ENCODE measurements at places on chromosomes 4 and X.

- peak; percentile 28 for DNase-seq
Measured at GRCh38 chrX:14039344-14039743, 9.7 kb upstream of the GEMIN8 start.

DNA sequence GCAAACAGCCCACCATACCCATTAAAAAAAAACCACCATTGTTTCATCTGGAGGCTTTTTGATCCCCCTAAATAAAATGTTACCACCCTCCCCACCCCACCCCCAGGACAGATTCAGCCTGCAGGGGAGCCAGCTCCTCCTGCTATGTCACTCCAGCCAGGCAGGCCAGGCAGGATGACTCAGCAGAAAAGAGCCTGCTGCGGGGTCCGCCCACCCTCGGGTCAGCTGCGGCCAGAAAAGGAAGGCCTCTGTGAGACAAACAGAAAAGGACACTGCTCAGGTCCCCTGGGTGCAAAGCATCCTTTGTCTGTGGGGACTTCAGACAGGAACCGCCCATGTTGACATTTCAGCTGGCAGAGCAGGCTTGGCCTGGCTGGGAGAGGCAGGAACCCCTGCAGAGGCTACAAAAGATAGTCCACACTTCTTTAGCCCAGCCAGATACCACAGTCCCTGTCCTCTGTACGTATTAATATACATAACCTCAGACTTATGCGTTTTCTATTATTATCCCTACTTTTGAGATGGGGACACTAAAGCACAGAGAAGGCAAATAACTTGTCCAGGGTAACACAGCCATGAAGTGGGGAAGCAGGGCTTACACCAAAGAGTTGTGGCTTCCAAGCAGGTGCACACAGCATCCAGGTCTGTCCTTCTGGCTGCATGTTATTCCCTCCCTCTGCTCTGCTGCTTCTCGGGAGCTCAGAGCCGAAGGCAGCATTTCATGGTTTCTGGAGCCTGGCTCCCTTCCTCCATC, 147.7 kb downstream of the CPEB2 start:
- DNase-seq, result peak; percentile 75

DNA sequence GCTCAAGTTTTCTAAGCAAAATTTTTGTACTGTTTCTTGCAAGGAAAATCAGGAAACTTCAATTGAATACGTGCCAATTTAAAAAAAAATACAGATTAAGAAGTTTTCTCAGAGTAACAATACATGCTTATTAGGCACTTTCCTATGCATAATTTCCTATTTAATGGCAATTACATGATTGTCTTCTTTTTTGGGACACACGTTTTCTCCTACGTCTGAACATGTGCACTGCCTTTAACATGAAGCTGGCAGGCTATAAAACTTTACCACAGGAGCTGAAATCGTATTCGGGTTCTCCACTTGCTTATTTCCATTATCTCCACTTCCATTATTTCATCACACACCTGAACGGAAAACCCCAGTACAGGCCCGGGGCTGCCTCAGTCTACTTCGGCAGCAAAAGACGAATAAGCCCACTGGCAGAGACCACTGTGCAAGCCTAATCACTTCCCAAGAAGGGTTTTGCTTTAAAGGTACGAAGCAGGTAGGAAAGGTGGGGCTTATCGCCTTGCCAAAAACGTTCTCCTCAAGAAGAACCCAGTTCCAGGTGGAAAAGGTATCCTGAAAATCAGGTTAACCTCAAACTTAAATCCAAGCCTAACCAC, 575 bp downstream of the RCHY1 start:
- no peak for DNase-seq

DNA sequence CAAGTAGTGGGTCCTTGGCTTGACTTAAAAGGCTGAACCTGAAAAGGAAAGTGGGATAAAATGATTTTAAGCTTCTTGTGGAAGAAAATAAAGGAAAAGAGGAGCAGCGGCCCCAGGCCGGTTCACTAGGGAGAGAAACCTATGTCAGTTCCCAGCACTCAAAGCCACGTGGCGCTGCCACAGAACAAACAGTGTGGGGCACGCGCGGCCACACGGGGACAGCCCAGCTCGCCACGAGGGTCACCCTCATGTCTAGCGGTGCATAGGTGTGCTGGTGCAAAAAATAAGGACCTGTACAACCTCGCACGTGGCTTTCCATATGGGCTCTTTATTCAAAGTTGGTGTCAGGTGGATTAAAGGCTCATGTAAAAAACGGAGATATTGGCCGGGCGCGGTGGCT, 17.1 kb downstream of the MSANTD1 start:
- DNase-seq, result no peak

DNA sequence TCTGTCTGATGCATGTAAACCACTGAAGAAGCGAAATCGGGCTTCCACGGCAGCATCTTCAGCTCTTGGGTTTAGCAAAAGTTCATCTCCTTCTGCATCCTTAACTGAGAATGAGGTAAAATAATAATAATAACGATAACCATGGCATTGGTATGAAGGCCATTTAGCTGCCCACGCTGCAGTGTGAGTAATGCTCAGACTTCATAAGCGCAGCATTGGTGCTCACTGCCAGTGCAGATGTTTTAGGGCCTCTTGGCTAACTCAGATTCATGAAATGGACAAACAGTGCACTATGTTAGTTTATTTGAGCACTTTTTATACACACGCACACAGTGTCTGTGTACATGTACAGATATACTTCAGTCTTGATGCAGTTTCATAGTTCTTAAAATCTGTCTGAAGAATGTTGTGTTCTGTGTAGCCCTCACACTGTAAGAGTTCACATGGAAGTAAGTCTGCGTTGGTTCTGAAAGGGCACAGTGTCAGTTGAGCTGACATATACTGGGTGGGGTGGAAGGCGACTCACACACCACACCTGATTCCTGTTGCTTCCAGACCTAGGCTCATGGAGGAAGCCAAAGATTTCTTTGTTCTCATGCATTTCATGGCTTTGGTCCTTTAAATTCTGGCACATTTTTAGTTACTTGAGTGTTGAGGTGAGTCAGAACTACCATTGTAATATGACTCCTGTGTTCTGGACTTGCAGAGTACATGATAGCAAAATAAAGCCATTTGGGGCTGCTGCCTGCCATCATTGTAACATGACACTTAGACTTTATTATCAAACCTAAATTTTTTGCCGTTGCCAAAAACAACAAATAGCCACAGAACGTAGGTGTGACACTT, 68.7 kb downstream of the NSD2 start:
- DNase-seq, result no peak

DNA sequence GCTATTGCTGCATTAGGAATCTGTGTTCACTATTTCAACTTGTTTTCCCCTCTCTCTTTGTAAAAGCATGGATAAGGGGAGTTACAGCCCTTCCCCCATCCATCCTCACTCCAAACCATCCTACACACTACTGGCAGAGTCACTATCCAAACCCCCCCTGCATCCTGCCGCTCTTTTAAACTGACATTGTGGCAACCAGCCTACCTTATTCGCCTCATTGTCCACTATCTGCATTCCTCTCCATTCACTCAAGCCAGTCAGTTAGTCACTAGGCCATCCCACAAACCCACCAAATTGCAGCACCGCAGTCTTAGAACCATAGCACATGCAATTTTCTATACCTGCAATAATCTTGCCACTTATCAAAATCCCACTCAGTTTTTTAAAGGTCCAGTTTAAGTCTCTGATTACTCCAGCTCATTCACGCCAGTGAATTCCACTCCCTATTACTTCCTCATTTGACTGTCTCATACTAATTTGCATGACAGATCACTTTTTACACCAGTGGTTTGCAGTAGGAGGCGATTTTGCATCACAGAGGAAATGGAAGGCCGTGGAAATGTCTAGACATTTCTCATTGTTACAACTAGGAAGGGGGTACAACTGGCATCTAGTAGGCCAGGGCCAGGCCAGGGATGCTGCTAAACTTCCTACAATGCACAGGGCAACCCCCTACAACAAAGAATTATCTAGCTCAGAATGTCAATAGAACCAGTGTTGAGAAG, 181.8 kb downstream of the HS6ST2 start:
- DNase-seq, result no peak

DNA sequence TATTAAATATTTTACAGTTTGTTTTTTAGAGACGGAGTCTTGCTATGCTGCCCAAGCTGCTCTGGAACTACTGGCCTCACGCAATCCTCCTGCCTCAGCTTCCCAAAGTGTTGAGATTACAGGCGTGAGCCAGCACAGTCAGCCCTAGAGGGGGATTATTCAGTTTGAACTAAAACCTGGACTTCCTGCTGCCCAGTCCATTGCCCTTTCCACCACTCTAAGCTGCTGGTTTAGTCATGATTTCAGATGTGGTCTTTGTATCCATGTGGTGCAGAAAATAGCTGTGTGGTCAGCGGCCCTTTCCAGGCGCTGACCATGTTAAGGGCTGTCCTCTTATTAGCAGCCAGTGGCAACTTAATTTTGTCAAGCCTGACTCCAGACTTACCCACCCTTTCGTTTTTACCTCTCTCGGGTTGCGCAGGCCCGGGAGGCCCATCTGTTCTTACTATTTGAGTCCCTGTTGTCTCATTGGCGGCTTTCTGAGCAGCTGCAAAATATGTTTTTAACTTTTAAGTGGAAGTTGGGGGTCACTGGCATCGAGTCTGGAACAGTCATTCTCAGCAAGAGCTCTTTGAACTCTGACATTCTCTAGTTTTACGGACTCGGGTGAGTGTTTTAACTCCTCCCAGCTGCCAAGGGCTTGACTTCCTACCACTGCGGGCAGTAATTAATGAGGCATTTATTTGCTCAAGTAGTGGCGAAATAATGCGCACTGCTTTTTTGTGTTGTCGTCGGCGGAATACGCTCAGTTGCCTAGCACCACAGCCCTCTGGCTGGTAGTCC, 773 bp upstream of the VMA21 start:
- DNase-seq, result peak; percentile 76

GRCh38 chr4:147594107-147594506, 23.1 kb upstream of the TMEM184C start:
- DNase-seq, result no peak

DNA sequence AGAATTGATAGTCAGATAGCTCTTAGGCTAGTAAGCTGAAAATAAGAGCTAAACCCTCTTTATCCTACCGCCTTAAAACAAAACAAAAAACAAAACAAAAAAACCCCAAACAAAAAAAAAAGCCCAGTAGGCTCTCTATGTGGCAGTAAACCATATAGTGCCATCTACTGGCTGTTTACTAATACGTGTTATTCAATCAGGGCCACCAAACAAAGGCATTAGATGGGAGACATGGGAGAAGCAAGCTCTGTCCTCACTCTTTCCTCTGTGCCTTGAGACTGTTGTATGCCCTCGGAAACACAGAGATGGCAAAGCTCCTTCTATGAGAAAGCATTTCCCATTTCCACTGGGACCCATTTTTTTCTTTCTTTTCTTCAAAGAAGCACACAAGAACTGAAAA, 148.8 kb upstream of the MID1 start:
- peak; percentile 73 for DNase-seq

GRCh38 chrX:72094894-72095293, 36.8 kb downstream of the RTL5 start:
- peak; percentile 26 for DNase-seq

DNA sequence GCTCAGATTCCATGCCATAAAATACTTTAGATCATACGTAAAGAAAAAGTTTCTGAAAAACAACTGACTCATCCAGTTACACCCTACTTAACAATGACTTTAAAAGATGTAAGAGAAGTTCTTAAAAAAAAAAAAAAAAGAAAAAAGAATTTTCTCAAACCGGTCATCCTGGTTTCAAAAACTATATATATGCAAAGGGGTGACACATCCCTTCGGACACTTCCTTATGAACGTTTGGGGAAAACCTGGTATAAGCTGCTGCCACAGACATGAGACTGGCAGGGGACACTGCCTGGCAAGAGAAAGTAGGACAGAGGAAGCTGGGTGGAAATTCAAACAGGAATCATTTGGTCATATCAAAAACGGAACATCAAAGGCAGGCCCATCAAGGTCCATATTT, 81.2 kb upstream of the PRSS48 start:
- DNase-seq, result no peak

- no peak for DNase-seq
Measured at GRCh38 chr4:37326852-37327251, 82.3 kb downstream of the NWD2 start.

- peak; percentile 25 for DNase-seq
Measured at GRCh38 chr4:110049951-110050925, 137.6 kb downstream of the EGF start.

GRCh38 chrX:13084611-13085010, 40.2 kb upstream of the FAM9C start:
- DNase-seq, result no peak

DNA sequence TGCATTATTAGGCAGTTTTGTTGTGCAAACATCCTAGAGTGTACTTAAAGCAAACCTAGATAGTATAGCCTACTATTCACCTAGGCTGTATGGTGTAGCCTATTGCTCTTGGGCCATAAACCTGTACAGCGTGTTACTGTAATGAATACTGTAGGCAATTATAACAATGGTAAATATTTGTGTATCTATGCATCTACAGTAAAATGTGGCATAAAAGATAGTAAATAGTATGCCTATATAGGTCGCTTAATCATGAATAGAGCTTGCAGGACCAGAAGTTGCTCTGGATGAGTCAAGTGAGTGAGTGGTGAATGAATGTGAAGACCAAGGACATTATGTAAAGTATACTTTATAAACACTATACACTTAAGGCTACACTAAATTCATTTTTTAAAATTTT, 16.6 kb downstream of the USO1 start:
- DNase-seq, result no peak

DNA sequence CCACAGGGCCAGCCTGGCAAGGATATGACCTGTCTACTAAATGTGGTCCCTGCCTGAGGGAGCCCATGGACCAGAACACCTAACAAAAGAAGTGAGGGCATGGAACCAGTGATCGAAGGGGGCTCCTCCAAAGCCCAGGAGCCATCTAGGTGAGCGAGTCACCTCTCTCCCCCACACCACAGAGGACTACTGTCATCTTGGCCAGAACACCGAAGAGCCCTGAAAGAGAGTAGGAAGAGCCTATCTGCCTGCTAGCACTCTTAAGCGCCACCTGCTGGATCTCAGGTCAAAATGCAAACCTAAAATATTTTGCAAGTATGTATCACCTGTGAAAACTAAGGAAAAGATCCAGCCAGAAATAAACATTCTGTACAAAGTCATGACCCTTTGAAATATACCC, 137.9 kb upstream of the ZXDB start:
- DNase-seq, result peak; percentile 13

GRCh38 chr4:176614793-176615192, 177.9 kb downstream of the VEGFC start:
- peak; percentile 26 for DNase-seq
